ENCODE measurements at places on chromosomes 16 and 17.
A peak's percentile ranks its signal among the peaks of the same experiment; 100 is the strongest.

- H3K27me3 ChIP-seq = no peaks in the 10 kb centered on the region
- peak overlapping the region; percentile 77 for H3K4me3 ChIP-seq
- H3K36me3 ChIP-seq = peaks cover 38% of the 10 kb centered on the region
- H3K27ac ChIP-seq = peak overlapping the region; percentile 29
- peaks cover 22% of the 10 kb centered on the region for H3K4me1 ChIP-seq
Measured at GRCh38 chr17:80145076-80146075, 1.6 kb downstream of the EIF4A3 start.

DNA sequence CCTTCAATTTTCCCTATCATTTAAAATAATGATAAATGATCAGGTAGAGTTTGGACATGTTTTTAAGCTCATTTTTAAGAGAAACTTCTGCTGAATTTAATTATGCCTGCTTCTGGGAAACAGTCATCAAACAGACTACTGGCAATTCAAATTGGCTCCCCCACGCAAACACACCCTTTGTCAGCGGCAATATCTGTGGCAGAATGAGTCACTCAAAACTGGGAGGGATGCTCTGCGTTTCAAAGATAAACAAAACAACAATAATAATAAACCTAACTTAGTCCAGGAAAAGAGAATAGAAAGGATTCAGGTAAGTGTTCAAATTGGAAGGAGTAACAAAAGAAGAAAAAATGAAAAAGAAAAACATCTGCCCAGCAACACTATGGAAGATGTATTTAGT, 108.1 kb upstream of the ERCC4 start:
- H3K4me3 ChIP-seq = no peak overlapping the region
- H3K27ac ChIP-seq = no peak overlapping the region
- peaks cover 6% of the 10 kb centered on the region for H3K4me1 ChIP-seq
- H3K36me3 ChIP-seq = no peaks in the 10 kb centered on the region

- no peak for DNase-seq
- H3K4me1 ChIP-seq = peaks cover 14% of the 10 kb centered on the region
- no peaks in the 10 kb centered on the region for H3K36me3 ChIP-seq
- H3K4me3 ChIP-seq = no peak overlapping the region
Measured at GRCh38 chr17:5582209-5583185, 1.8 kb downstream of the NLRP1 start.

GRCh38 chr17:21453144-21453898, 77.2 kb downstream of the KCNJ12 start:
- H3K27ac ChIP-seq = no peak overlapping the region
- H3K27me3 ChIP-seq = peaks cover 42% of the 10 kb centered on the region
- H3K4me1 ChIP-seq = peaks cover 28% of the 10 kb centered on the region
- DNase-seq = no peak
- H3K4me3 ChIP-seq = 0 out of 2 replicates have a peak overlapping the region, but pooled peaks have one; percentile 22

DNA sequence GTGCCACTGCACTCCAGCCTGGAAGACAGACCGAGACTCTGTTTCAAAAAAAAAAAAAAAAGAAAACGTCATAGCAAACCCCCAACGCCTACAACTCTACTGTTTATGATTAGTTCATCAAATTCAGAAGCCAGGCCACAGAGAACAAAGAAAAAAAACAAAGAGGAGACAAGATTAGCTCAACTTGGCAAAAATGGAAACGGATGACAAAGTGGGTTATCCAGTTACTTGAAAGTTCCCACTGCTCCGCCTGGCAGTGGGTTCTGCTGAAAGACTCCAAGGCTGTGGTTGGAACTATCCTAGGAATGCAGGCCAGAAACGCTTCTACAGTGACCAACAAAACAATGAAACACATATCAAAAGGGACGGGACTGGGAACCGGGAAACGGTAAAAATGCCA, 53.1 kb downstream of the MRM3 start:
- peak overlapping the region; percentile 95 for H3K27ac ChIP-seq
- H3K27me3 ChIP-seq = no peaks in the 10 kb centered on the region
- no peaks in the 10 kb centered on the region for H3K36me3 ChIP-seq
- H3K4me1 ChIP-seq = peaks cover 17% of the 10 kb centered on the region

DNA sequence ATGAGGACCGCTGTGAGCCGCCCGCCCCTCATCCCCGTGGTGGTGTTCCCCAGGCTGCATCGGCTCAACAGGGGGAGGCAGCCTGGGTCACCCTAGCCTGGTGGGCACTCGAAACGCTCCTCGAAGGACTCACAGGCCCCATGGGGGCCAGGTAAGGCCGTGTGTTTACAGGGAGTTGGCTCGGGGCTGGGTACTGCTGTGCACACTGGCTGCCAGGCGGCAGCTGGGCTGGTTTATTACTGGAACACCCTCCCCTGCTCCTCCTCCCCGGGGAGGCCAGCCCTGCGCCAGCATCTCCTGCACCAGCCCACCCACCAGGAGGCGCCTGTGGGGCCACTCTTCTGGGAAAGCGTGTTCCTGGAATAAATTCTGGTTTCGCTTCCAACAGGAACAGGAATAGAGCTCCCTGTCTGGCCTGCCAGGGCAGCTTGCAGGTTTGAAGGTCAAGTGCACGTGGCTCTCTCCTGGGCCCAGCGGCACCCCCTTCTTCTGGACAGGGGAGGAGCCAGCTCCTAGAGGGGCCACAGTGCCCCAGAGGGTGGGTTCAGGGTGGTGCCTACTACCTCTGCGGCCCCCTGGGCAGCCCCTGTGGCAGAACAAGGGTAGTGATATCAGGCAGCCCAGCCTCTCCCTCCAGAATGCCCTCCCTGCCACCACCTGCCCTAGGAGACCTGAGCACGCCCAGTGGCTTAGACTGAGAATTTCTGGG, 11.3 kb downstream of the MCRIP1 start:
- peak overlapping the region; percentile 27 for H3K27ac ChIP-seq
- H3K4me3 ChIP-seq = no peak overlapping the region
- H3K27me3 ChIP-seq = no peaks in the 10 kb centered on the region
- peaks cover 5% of the 10 kb centered on the region for H3K4me1 ChIP-seq
- H3K36me3 ChIP-seq = no peaks in the 10 kb centered on the region

GRCh38 chr17:45749831-45750335, 34.2 kb upstream of the CRHR1 start:
- no peak overlapping the region for H3K27ac ChIP-seq
- H3K36me3 ChIP-seq = no peaks in the 10 kb centered on the region
- H3K4me3 ChIP-seq = no peak overlapping the region
- H3K4me1 ChIP-seq = peaks cover 8% of the 10 kb centered on the region
- peaks cover 81% of the 10 kb centered on the region for H3K27me3 ChIP-seq
